ENCODE measurements at places on chromosomes 5 and 9.

- DNase-seq: no peak
Measured at GRCh38 chr9:23769307-23769935, 56.6 kb downstream of the ELAVL2 start.

DNA sequence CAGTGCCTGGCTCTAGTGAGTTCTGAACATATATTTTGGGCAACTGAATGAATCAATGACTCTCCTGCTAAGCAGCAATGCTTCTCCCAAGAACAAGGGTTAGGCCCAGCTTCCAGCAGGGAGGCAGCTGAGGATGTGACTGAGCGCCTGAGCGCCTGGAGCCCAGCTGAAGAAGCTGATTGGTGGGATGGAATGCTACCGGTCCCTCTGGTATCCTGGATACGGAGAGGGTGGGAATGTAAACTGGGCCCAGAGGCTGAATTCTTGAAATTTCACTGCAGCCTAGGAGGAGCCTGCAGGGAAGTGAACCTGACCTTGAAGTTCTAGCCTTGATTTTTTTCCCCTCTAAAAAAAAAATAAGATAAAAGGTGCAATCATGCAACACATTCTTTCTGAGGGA lies 43.2 kb downstream of the WWC1 start:
- no peak for DNase-seq

DNA sequence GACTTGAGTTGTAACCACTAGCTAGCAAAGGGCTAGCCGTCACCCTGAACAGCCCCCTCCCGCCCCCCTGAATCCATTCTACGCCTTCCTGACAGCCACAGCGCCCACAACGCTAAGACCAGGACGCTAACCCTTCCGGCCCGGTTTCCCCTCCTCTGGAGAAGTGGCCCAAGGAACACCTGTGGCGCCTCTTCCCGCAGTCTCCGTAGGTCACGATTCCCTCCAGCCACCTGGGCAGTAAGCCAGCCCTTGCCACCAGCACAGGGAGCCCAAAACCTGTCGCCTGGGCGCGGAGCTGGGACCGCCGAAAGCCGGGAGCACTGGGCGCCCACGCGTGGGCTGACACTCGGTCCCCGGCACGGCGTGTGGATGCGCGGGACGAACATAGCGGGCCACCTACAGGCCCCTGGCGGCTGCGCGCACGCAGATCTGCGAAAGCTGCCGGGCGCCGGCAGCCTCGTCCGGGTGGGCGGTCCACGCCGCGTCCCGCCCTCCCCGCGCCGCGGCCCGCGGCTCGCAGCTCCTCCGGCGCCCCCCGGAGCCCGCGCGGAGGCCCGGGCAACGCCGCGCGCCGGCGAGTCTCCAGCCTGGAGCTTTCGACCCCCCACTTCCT lies 596 bp downstream of the IRF1 start:
- no peak for DNase-seq

DNA sequence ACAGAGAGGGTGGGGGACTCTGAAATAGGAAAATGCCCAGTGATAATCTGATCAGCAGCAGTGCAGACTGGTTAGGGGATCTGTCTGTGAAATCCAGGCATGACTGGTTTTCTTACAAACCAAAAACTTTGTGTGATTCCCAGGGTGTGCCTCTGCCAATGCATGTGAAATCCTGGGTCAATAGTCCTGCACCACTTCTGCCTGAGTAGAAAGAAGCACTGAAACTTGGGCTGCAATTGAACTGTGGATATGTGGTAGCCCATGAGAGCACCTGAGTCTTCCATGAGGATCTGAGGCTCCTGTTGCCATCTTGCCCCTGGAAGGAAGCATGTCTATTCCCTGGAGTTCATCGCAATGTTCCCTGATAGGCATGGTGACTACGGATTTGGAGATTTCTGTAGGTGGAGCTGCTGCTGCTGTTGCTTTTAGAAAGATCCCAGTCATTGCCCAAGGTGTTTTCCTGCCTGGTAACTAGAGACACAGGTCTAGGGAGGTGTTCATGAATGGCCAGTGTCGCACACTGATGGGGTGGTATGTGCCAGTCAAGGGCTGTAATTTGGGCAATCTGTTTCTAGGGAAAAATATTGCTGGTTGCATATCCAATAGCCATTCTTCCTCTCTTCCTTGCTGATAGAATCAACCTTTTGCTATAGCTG lies 146.7 kb downstream of the CARTPT start:
- DNase-seq: no peak

- DNase-seq: no peak
Measured at GRCh38 chr5:149397530-149397929, 18.4 kb upstream of the IL17B start.

DNA sequence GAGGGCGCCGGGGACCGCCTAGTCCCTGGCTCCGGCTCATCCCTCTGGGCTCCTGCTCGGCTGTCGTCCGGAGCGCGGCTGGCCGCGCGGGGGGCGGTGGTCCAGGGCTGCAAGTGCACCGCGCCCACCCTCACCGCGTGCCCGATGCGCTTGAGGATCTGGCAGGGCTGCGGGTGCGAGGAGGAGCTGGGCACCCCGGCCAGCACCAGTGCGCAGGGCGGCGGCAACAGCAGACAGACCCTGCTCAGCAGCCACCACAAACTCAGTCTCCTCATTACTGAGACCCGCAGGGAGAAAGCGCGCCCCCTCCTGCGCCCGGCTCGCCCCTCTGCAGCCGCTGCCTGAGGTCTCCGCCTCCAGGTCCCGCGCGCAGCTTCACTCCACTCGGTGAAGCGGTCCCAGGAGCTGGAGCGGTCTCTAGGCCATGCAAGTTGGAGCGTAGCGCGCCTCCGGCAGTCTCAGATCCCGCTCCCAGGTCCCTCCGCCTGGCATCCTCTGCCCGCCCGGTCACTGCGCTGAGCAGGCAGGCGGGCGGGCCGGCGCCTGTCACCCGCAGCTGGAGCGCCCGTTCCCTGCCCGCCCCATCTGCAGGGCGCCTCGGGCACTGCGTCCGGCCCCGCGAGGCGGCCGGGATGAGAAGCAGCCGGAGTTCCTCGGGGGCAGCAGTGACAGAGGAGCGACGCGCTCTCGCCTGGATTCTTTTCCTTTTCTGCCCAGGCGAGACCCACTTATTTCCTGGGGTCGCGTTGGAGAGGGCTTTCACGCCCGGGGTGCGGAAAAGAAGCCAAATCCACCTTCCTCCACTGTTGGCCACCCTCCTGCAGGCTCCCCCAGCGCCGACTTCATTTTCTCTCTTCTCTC lies 512 bp downstream of the GRIN3A start:
- DNase-seq: no peak

DNA sequence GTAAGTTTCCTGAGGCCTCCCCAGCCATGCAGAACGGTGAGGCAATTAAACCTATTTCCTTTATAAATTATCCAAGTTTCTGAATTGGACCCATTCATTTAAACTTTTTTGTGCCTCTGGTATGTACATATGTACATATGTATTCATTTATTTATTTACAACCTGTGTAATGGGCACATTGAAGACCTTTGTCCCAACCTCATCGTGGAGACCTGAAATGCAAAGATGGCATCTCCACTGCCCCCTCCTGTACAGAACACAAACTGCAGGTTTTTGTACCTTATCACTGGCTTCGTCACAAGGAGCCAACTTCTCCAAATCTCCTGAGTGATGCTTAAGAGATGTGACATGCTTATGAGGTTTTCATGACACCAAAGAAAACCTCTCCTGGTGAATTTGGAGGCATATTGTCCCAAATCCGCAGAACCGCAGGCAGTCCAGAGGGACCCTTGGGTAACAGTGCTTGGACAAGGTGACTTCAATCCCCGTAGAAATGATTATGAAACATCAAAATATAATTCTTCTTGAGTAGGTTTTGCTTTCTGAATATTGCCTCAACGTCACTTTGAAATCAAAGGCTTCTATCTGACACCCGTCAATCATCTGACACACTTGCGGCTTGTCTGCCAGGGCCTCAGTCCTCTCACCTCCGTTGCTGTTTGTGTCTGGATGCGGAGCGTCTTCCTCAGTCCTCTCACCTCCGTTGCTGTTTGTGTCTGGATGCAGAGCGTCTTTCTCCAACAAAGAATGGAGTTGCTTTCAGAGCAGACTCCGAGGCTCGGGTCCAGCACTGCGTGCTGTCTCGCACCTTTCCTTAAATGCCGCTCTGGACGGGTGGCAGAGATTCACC lies 135.0 kb upstream of the IRX4 start:
- no peak for DNase-seq

DNA sequence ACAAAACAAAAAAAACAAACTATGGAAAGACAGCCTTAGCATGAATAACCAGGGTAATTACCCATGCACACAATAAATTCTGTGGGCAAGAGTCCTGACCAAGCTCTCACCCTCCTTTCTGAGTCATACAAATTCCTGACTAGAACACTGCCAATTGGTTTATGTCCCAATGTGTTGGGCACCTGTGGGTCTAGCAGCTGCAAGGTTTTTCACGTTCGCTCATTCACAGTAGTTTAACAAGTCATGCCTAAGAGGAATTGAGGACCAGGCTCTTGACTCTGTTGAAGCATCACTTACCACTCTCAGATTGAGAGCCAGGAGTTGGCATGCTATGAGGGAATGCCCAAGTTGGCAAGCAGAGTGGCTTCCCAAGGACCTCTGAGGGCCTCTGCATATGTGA lies 205.5 kb upstream of the SLC24A2 start:
- no peak for DNase-seq

GRCh38 chr5:31811210-31811609 lies 172.3 kb downstream of the PDZD2 start:
- DNase-seq: no peak

DNA sequence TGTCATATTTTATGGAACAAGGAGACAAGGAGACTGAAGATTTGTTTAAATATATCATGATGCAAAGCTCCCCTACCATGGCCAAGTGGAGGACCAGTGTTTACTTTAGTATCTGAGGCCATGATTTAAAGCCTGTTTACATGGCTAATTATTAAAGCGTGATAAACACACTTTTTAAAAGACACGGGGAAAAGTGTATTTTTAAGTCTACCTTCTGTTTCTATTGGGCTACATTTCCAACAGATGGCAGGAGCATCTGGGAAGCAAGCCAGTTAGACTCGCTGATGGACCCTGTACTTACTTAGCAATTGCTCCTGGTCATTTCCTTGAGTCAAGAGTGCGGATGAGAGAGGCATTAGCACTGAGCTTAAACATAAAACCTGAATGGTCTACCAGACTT lies 480.3 kb upstream of the SEMA6A start:
- DNase-seq: no peak

DNA sequence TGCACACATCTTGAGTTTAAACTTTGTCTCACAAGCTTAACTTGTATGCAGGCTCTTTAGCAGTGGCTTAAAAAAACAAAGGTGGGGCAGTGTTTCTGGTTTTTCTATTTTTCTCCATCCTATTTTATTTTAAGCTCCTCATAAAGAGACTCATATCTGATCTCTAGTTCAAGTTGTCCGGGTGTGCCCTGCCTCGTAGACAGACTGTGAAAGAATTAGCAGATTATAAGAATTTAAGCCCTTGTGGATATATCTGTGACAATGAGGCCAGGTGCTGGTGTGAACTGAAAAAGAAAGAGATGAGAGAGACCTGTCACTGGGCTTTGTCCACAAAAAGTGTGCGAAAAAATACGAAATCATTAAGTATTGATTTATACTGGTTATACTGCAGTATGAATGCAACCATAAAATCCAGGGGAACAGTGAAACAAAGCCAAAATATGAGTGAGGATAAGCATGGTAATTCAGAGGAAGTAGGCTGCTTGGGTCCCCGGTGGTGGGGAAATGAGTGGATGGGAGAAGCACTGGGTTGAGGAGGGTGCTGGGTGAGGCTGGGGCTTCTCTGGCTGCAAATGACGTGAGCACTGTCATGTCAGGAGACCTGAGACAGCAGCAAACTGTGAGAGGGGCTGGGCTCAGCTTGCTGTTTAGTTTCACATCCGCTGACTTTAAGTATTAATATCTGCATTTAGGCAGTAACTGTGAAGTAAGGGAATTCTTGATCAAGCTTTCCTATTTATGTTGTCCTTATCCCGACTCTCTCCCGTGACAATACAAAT lies 179.7 kb upstream of the ANKRD55 start:
- no peak for DNase-seq

GRCh38 chr5:137264573-137264972 lies 234.6 kb downstream of the SPOCK1 start:
- no peak for DNase-seq

DNA sequence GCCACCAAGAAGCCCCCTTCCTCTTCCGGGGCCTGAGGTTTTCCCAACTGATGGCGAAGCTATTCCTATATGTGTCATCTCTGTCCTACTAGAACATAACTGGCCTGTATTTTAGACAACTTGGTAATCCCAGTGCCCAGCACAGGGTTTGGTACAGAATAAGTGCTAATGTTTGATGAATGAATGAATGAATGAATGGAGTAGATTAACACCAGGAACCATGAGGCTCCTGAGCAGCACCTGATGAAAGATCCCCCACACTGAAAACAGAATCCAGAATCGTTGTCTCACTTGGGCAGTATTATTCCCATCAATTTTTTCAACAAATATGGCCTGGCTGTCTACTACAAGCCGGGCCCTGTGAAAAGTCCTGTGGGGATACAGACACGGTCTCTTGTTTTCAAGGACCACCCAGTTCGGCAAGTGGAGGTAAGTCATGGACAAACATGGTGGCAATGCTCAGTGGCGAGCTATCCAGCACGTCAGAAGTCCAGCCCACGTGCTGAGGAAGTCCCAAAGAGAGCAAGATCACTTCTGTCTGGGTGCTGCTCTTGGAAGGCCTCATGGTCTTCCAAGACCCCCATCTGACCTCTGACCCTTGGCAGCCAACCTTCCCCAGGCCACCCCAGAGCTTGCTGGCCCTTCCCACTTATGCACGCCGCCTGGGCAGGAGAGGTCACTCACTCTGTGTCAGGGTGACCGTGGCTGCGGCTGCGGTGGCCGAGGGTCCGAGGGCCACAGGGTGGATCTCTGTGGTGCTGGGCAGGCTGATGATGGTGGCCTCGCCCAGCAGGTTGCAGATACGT lies 1.0 kb downstream of the NAIF1 start:
- no peak for DNase-seq

- DNase-seq: no peak
Measured at GRCh38 chr5:89324990-89325389, 442.0 kb upstream of the MEF2C start.

DNA sequence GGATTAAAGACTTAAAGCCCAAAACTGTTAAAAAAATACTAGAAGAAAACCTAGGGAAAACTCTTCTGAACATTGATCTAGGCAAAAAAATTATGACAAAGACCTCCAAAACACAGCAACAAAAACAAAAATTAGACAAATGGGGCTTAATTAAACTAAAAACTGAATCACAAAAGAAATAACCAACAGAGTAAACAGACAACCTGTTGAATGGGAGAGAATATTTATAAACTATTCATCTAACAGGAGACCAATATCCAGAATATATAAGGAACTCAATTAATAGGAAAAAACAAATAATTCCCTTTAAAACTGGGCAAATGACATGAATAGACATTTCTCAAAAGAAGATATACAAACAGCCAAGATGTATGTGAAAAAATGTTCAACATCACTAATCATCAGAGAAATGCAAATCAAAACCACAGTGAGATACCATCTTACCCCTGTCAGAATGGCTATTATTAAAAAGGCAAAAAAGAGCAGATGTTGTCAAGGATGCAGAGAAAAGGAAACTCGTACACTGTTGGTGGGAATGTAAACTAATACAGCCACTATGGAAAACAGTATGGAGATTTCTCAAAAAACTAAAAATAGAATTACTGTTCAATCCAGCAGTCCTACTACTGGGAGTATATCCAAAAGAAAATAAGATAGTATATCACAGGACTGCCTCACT lies 50.2 kb upstream of the TLX3 start:
- no peak for DNase-seq

All from activated CD4-positive, alpha-beta T cell treated with anti-CD3 and anti-CD28 coated beads for 24 hours (primary cell).